ENCODE measurements at places on chromosomes 6 and 20.

- no peak for DNase-seq
These were observed 1082.3 kb upstream of the GJE1 start for GRCh38 chr6:141050471-141050870.

DNA sequence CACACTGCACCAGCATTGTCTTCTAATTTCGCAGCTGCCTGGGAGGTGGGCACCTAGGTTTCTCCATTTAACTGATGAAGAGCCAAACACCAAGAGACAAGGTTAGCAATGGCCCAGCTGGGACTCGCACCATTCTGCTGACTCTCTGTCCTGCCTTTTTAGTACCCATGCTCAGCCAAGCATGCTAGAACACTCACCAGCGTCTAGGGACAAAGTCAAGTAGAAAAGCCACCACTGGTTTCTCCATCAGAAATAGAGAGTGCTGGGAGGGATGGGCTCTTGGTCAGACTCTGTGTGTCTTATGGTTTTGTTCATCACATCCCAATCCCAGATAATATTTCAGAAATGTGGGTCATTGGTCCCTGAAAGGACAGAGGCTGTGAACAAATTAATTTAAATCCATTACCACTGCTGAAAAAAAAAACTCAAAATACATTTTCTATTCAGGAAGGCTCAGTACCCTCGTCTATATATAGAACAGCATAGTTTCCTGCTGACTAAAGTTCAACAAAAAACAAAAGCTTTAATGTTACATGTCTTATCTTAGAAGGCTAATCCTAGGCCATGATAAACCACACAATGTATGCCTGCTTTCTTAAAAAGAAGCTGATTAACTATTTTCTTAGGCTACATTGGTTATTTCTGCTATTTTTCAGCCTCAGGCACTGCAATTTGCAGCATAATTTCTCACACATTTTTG, 111.0 kb downstream of the TBC1D7 start:
- DNase-seq, result no peak

GRCh38 chr6:129648819-129649491, 61.0 kb downstream of the ARHGAP18 start:
- no peak for DNase-seq

DNA sequence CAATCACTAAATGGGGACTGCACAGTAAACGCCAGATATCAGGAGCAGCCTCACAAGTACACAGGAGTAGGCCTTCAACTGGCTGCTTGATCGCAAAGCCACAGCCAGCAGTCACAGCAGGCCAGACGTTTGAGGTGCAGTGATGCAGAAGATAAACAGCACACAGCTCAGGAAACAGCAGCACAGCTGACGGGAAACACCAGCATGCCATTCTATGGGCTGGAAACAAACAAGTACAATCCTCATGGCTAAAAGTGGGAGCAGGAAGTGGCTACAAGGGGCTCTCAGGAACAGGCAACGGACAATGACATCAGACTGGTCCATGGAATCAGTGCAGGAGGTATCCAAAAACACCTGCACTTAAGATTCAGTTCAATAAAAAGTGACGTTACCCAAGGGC, 111.0 kb downstream of the DTNBP1 start:
- DNase-seq, result no peak

- DNase-seq, result no peak
These were observed 20.5 kb upstream of the CDKN1A start for GRCh38 chr6:36657942-36658544.

- no peak for DNase-seq
These were observed 95.5 kb upstream of the LGSN start for GRCh38 chr6:63415286-63415685.

GRCh38 chr6:17393892-17394631, 667 bp downstream of the CAP2 start:
- no peak for DNase-seq

- DNase-seq, result no peak
These were observed 2.0 kb upstream of the FOXC1 start for GRCh38 chr6:1607516-1608221.

DNA sequence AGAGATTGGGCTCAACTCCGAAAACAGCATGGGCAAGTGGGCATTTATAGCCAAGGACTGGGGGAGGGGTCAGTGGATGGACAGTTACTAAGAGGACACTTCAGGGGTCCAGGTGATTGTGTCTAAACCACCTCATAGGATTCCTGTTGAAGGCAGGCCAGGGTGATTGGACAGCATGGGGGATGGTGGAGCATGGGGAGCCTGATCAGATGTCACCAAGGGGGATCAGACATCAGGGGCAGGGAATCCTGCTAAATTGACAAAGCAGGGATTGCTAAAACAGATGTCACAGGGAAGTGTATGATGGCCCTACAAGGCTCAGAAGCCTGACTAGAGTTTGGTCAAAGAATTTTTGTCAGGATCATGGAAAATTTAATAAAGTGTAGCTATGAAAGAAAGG, 2.4 kb upstream of the PYGB start:
- DNase-seq, result no peak

GRCh38 chr6:91433660-91434534, 847.0 kb upstream of the MAP3K7 start:
- no peak for DNase-seq

GRCh38 chr20:5863040-5863833, 87.1 kb downstream of the TRMT6 start:
- DNase-seq, result no peak

DNA sequence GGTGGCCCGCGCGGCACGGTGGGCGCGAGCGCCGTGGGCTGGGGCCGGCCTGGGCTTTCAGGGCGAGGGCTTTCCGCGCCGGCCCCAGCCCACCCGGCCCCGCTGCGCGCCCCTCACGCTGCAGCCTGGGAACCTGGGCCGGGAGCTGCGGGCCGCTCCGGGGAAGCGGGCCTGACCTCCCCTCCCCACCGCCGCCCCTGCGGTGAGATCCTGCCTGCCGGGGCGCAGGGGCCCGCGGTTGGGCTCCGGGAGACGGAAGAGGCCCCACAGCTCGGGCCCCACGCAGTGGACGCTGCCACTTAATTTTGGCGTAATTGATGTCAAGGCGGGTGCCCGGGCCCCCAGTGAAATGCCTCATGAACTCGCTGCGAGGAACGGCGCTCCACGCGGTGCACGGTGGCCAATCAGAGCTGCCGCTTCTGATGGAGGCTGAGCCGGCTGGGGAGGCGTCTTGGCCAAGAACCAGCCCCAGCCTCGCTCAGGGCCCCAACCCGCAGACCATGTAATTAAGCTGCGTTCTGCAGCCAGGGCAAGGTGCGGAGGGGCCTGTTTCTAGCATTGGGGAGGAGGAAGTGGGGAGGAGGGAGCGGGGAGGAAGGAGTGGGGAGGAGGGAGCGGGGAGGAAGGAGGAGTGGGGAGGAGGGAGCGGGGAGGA, 96.1 kb upstream of the BHLHE23 start:
- peak; percentile 44 for DNase-seq

GRCh38 chr6:75402296-75402695, 91.3 kb downstream of the FILIP1 start:
- DNase-seq, result no peak

DNA sequence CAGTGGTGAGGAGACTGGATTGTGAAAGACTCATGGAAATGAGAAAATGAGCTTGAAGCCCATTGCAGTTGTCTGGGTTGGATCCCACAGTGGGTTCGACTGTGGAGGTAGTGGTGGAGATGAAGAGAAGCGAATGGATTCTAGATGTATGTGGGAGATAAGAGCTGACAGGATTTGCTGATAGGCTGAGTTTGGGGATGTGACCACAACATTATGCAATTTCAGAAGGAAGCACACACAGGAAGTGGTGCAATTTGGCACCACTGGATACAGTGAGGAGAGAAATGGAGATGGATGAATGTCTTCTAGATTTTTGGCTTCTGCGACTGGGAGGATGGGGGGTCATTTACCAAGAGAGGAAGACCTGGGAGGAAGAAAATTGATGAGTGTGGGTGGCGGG, 64.4 kb upstream of the MAFB start:
- DNase-seq, result no peak

All from stimulated activated CD8-positive, alpha-beta memory T cell treated with anti-CD3 and anti-CD28 coated beads, Interleukin-2, amount 100 ng/mL, for 48 hours (primary cell).